ENCODE measurements at places on chromosomes 4 and X. TPM values are rescaled to one million over a fixed set of nuclear protein-coding genes. Genes with fewer than 3 reads are reported as not detected.

- H3K36me3 ChIP-seq: no peaks in the 10 kb centered on the region
- H3K4me1 ChIP-seq: no peaks in the 10 kb centered on the region
- no peak overlapping the region for H3K27ac ChIP-seq
- H3K4me3 ChIP-seq: no peak overlapping the region
- H3K27me3 ChIP-seq: no peaks in the 10 kb centered on the region
Measured at GRCh38 chrX:72105436-72105835, 26.3 kb downstream of the RTL5 start.

DNA sequence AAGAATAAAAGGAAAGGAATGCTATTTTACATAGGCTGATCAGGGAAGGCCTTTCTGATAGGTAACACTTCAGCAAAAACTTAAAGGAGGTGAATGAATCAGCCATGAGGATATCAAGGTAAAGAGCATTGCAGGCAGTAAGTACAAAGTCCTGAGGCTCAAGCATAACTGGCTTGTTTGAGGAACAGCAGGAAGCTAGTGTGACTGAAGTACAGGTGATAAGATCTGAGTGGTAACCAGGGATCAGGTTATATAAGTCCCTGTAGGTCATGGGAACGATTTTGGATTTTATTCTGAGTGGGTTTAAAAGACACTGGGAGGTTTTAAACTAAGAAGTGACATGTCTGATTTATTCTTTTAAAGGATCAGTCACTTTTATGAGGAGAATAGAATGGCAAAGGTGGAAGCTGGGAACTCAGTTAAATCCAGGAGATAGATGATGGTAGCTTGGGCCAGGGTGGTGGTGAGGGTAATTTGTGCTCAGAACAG lies 47.1 kb upstream of the THOC2 start:
- H3K36me3 ChIP-seq: no peaks in the 10 kb centered on the region
- no peaks in the 10 kb centered on the region for H3K27me3 ChIP-seq
- DNase-seq: no peak
- no peak overlapping the region for H3K4me3 ChIP-seq

CCKAR gene
- total RNA-seq: not detected

GLRB gene
- 7.3 TPM for total RNA-seq

NUP62CL gene
- 2.6 TPM for total RNA-seq

CCNB3 gene
- total RNA-seq: 0.40 TPM

- DNase-seq: no peak
- H3K36me3 ChIP-seq: no peaks in the 10 kb centered on the region
- no peak overlapping the region for H3K4me3 ChIP-seq
- no peaks in the 10 kb centered on the region for H3K27me3 ChIP-seq
- H3K27ac ChIP-seq: no peak overlapping the region
- H3K4me1 ChIP-seq: no peaks in the 10 kb centered on the region
Measured at GRCh38 chrX:100743009-100743607, 11.2 kb upstream of the SYTL4 start.

GRCh38 chr4:171565130-171565788 lies 247.9 kb upstream of the GALNTL6 start:
- no peak for DNase-seq
- H3K4me1 ChIP-seq: no peaks in the 10 kb centered on the region
- H3K4me3 ChIP-seq: no peak overlapping the region
- no peaks in the 10 kb centered on the region for H3K27me3 ChIP-seq
- H3K36me3 ChIP-seq: no peaks in the 10 kb centered on the region
- no peak overlapping the region for H3K27ac ChIP-seq

GRCh38 chr4:107392951-107393350 lies 327.1 kb downstream of the PAPSS1 start:
- no peak overlapping the region for H3K4me3 ChIP-seq
- H3K36me3 ChIP-seq: no peaks in the 10 kb centered on the region
- H3K4me1 ChIP-seq: no peaks in the 10 kb centered on the region
- no peaks in the 10 kb centered on the region for H3K27me3 ChIP-seq

DNA sequence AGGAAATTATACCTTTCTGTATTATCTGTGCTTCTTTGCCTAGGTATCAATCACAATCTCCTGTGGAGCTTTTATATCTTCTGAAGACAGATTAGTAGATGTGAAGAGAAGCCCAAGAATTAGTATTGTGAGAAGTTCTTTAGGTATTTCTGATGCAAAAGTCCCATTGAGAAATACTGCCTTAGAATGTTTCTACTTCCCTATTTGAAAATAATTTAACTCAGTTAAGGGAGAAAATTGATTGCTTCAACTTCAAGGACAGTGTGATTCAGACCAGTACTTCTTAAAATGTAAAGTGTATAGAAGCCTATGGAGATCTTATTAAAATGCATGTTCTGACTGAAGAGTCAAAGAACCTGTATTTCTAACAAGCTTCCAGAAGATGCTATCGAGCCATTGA lies 9.0 kb downstream of the EIF1AX start:
- DNase-seq: no peak
- H3K27me3 ChIP-seq: no peaks in the 10 kb centered on the region
- H3K27ac ChIP-seq: no peak overlapping the region
- H3K4me3 ChIP-seq: no peak overlapping the region
- H3K4me1 ChIP-seq: no peaks in the 10 kb centered on the region
- peaks cover 9% of the 10 kb centered on the region for H3K36me3 ChIP-seq

DNA sequence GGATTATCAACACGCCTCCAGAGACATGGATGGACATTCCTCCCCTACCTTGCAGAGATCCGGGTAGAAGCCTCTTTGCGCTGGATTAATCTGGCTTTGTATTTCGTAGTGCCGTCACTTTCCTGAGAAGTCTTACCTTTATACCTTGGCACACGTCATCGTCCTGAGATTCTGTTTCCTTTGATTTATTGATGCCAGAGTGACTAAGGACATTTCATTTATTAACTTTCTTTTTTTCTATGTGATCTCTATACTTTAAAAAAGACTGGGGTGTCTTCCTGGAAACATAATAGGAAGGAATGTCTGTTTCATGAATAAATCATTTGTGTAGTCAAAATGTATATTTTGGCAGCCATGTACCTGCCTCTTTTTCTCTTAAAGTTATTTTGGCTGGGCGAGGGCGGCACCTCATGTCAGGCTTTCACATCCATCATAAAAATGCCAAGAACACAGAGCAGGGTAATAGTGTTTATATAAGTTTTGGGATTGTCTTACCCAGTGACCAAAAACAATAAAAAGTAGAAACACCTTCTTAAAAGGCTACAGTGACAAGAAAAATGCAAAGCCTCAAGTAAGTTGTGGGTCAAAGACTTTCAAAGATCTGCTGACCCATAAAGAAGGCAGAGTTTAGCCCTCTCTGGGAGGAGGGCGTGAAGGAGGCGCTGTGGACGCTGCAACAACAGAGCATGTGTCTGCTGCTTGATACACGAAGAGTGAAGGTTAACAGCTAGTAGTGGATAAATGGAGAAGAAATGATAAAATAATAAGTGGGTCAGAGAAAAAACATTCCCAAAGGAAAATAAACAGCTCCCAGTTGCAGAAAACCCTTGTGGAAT lies 124.4 kb downstream of the SHROOM3 start:
- no peak overlapping the region for H3K27ac ChIP-seq
- DNase-seq: no peak
- no peak overlapping the region for H3K4me3 ChIP-seq
- H3K36me3 ChIP-seq: no peaks in the 10 kb centered on the region

FAM9C gene
- total RNA-seq: not detected

DNA sequence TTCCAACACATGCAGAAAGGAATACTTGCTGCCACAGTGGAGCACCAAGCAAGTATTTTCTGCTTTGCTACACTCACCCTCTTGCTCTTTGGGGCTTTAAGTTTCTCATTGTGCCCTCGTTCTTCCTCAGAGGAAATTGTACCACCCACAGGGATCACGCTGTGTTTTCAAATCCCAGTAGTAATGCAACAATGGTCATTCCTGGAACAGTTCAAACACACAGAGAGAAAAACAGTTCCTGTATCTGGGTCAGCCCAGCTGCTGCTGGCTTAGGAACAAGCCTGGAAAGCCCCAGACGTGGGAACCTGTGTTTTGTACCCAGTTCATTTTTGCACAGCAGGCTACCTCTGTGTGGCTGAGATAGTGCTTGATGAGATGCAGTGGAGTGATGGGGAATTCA lies 907.8 kb downstream of the STPG2 start:
- H3K4me1 ChIP-seq: no peaks in the 10 kb centered on the region
- no peaks in the 10 kb centered on the region for H3K27me3 ChIP-seq
- no peak overlapping the region for H3K4me3 ChIP-seq
- H3K36me3 ChIP-seq: no peaks in the 10 kb centered on the region
- DNase-seq: no peak

DNA sequence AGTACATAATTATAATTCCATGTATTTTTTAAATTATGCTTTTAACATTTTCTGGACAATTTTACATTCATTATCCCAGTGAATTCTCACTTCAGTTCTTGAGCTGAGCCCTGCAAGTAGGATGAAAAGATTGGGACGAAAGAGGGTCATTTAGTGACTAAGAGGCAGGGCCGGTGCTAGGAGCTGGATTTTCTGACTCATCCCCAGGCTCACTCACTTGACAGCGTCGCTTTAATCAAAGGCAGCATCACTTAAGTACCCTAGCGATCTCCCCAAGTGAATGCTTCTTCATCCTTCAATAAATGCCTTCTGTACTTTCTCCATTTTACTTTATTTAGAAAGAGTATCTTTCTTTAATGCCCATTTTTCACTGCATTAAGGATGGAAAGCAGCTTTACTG lies 263.6 kb downstream of the HS3ST1 start:
- H3K27me3 ChIP-seq: no peaks in the 10 kb centered on the region
- H3K36me3 ChIP-seq: no peaks in the 10 kb centered on the region
- DNase-seq: no peak

GRCh38 chr4:169054879-169055278 lies 44.8 kb upstream of the CBR4 start:
- no peaks in the 10 kb centered on the region for H3K4me1 ChIP-seq
- no peaks in the 10 kb centered on the region for H3K36me3 ChIP-seq
- no peak for DNase-seq
- no peak overlapping the region for H3K27ac ChIP-seq

EDA2R gene
- total RNA-seq: 0.70 TPM
